Choroid plexus epithelial cell (primary cell): ENCODE measurements at places on chromosomes 13 and 19.

GRCh38 chr13:77377016-77377415 is 50.1 kb upstream of the MYCBP2 start:
- DNase-seq = no peak

DNA sequence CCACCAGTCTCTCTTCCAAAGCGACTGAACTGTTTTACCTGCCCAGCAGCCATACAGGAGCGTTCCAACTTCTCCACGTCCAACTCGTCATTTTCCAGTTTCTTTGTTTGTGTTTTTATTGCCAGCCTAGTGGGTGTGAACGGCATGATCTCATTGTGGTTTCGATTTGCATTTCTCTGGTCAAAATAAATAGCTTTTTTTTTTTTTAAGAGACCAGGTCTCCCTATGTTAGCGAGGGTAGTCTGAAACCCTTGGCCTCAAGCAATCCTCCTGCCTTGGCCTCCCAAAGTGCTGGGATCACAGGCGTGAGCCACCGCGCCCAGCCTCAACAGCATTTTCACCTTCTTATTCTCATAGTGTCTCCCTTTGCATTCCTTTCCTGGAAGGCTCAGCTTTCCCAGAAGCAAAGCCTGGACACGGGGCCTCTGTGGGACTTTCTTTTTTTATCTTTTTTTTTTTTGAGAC is 4.2 kb upstream of the JSRP1 start:
- no peak for DNase-seq

DNA sequence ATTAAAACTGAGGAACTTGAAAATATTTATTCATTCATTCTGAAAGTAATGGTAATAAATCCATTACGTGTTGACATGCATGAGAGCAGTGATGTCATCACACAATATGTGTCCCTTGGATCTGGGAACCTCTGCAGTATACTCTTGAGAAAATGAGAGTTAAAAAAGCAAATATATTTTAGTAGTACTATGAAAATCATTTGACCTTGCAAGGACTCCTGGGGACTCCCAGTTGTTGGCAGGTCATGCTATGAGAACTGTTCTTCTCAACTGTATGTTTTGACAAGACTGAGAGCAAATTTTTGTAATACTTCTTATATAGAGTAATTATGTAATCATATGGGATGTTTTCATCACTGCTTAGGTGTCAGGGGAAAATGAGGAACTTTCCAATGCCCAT is 249.4 kb downstream of the PCCA start:
- peak; percentile 70 for DNase-seq

GRCh38 chr19:17333611-17334413 is 843 bp downstream of the ANO8 start:
- DNase-seq = peak; percentile 84

DNA sequence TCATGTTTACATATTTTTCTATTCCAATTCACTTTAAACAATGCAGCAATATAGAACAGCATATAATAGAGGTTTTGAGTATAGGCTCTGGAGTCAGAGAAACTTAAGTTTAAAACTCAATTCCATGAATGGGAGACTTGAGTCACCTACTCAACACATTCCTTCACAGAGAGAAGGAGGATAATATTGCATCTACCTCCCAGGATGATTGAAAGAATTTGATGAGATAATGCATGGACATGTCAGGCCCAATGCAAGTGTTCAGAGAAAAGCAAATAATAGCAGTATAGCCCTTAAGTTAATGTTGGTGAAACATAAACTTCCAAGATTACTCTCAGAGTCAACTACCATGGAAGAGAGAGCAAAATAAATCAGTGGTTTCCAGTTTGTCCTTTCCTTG is 170.2 kb downstream of the DCLK1 start:
- DNase-seq = peak; percentile 70

DNA sequence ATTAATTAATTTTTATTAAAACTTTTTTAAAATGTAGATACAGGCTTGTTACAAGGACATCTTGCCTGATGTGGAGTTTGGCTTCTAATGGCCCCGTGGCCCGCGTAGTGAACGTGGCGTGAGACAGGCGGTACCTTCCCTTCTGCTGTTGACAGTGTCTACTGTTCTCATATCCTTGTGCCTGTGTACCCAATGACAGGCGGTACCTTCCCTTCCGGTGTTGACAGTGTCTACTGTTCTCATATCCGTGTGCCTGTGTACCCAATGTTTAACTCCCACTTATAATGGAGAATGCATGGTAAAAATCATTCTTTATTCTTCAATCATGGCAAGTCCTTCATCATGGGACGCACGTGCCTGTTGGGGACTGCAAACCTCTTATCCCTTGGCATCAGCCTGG is 79.1 kb upstream of the ZNF835 start:
- DNase-seq = no peak

DNA sequence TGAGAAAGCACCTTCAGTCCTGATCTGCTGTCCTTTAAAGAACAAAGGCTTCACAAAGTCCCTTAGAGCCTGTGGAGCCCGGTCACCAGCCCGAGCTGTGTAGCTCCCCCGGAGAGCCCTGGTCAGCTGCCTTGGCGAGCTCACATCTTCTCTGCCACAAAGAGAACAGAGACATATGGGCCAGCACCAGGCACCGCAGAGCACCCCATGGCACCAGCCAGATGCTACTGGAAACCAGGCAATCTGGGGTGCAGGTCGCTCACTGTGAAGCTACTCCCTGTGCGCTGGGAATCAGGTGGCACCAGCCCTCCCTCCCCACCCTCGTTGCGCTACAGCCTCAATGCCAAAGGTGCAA is 44.3 kb upstream of the F7 start:
- DNase-seq = no peak

GRCh38 chr13:59603646-59604045 is 560.1 kb downstream of the DIAPH3 start:
- no peak for DNase-seq

GRCh38 chr19:55080968-55081769 is 5.5 kb downstream of the EPS8L1 start:
- peak; percentile 78 for DNase-seq

DNA sequence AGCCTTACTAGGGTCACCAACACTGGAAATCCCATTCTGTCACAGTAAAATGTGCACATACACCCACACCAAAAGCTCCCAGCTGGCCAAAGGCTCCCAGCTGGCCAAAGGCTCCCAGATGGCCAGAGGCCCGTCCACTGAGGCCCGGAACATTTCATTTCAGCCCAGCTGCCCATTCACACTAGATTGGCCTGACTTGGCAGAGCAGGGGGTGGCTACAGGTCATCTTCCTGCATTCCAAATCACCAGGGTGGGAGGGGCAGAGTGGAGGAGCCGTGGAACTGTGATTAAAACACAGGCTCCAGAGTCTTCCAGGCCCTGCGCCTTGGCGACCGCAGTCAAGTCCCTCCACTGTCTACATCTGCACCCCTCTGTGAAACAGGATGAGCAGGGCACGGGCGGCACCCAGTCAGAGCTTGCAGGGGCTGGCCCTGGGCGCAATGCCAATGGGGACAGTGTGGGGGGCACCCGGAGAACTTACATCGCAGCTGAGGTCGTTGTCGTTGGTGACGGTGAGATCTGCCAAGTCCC is 10.1 kb upstream of the PRKD2 start:
- DNase-seq = no peak
